ENCODE measurements at places on chromosomes 2 and 18.

DNA sequence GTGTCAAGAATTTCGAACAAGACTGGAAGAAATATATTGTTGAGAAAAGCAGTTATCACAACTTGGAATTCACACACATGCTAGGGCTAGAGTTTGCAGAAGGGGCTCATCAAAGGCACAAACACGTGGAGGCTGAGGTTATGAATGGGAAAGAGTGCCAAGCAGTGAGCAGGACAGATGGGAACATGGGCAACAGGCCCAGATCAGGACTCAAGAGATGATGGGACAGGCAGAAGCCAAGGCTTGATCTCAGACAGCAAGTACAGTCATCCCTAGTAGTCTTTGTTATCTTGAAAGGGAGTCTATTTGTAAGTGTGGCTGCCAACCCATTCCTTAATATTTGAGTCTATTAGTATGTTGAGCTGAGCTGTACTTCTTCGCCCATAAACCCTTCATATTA is 22.2 kb upstream of the EPC2 start:
- DNase-seq: no peak
- no peaks in the 10 kb centered on the region for H3K36me3 ChIP-seq
- H3K4me3 ChIP-seq: no peak overlapping the region
- no peaks in the 10 kb centered on the region for H3K27me3 ChIP-seq
- H3K27ac ChIP-seq: no peak overlapping the region
- H3K4me1 ChIP-seq: no peaks in the 10 kb centered on the region

DNA sequence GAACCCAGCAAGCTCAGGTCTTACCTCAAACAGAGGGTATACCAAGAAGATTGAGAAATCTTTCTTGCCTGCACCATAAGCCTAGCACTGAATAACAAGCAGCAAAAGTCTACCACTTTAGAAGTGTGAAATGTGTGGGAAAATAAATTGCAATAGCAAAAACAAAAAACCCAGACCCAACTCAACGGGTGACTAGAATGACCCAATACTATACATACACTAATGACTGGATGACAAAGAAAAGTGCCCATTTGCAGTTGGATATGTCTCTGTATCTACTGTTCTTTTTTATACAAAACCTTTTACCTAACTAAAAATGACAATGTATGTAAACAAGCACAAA is 950.6 kb downstream of the TRIB2 start:
- H3K36me3 ChIP-seq: no peaks in the 10 kb centered on the region
- no peaks in the 10 kb centered on the region for H3K4me1 ChIP-seq
- DNase-seq: no peak

- H3K36me3 ChIP-seq: no peaks in the 10 kb centered on the region
- H3K4me3 ChIP-seq: peak within 1 kb of the TSS; percentile 75
- H3K27ac ChIP-seq: peak within 1 kb of the TSS; percentile 79
- H3K27me3 ChIP-seq: no peaks in the 10 kb centered on the region
- DNase-seq: no peak
These were observed at the start of gene IMPA2 for GRCh38 chr18:11981192-11981542. IMPA2 (plus strand) TSS chr18:11981507; CDS start chr18:11981670, 163 bp downstream.

GRCh38 chr2:24874035-24874434 is 46.0 kb downstream of the ADCY3 start:
- no peak for DNase-seq
- no peaks in the 10 kb centered on the region for H3K4me1 ChIP-seq
- no peaks in the 10 kb centered on the region for H3K36me3 ChIP-seq

DNA sequence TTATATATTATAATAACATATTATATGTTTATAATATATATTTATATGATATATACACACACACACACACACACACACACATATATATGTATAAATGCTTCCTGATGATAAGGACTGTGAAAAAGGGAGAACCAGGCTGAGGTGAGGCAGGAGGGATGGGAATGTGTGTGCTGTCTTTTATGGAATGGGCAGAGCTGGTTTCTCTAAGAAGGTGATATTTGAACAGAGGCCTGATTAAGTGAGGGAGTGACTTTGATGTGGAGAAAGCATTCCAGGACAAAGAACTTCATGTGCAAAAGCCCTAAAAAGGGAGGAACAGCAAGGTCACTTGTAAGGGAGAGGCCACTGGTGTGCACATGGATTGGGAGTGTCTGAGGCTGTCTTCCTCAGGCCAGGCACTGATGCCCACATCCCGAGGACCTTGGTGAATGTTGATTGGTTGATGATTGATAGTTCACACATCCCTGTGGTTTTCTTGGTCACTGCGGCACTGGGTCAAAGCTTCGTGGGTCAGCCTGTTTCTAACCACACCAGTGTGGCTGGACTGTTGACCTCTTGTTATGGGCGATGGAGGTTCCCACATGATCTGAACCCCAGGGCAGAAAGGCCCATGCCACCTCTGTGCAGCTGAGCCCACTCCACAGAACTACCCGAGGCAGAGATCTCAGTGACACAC is 196.9 kb downstream of the MYCN start:
- no peak overlapping the region for H3K27ac ChIP-seq
- H3K27me3 ChIP-seq: no peaks in the 10 kb centered on the region
- H3K4me3 ChIP-seq: no peak overlapping the region
- H3K4me1 ChIP-seq: no peaks in the 10 kb centered on the region

DNA sequence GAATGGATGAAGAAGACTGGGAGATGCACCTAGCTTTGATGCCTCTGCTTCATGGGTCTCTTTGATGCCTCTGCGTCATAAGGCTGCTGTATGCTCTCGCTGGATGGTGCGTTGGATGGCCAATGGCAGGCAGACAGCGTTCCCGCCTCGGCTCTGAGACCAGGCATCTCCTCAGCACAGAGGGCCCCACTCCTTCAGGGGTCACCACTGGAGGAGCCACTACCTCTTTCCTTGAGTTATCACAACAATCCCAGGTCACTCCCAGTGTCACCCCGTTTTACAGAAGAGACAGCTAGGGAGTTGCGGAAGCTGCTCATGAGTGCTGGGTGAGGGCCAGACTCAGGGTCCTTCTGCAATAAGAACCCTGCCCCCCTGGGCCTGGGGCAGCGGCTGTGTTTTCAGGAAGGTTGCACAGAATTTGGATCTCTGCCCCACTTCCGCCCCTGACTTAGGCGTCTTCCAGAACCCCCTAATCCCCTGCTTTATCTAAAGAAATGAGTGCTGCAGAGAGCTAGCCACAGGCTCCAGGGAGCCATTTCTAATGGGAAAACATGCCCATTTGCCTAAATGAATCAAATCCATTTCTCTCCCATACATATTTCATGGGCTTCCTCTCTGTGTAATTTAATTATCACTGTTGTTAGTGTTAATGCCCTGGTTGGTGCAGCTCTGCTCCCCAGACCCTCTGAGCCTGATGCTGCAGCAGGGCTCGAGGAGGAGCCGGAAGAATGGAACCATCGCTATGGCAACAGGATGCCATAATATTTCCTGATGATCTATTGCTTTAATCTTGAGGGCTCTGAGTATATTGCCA is 131.8 kb upstream of the HS6ST1 start:
- peaks cover 3% of the 10 kb centered on the region for H3K27me3 ChIP-seq
- no peak overlapping the region for H3K27ac ChIP-seq
- H3K4me1 ChIP-seq: no peaks in the 10 kb centered on the region

GRCh38 chr2:148124271-148124670 is 103.4 kb downstream of the MBD5 start:
- no peak overlapping the region for H3K27ac ChIP-seq
- H3K4me3 ChIP-seq: no peak overlapping the region
- H3K36me3 ChIP-seq: no peaks in the 10 kb centered on the region
- H3K27me3 ChIP-seq: no peaks in the 10 kb centered on the region
- peaks cover 8% of the 10 kb centered on the region for H3K4me1 ChIP-seq

GRCh38 chr18:35128675-35129074 is 87.5 kb downstream of the MAPRE2 start:
- H3K27ac ChIP-seq: no peak overlapping the region
- no peaks in the 10 kb centered on the region for H3K36me3 ChIP-seq
- H3K27me3 ChIP-seq: no peaks in the 10 kb centered on the region
- no peak overlapping the region for H3K4me3 ChIP-seq
- H3K4me1 ChIP-seq: no peaks in the 10 kb centered on the region

DNA sequence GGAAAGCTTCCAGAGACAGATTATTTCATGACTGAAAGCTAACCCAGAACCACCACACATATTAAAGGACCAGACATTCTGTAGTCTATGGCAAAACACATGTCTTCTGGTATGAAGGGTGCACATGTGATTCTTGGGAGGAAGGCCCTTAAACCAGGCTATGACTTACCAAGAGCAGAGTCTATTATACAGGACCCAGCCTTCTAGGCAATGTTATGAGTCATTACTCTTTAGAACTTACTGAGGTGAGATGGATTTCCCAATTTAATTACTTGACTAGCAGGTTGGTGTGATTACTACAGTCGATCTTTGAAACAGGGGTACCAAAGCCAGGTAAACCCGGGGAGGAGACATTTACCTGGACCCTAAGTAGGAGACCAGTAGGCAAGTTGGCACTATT is 350.8 kb downstream of the TRIB2 start:
- H3K4me1 ChIP-seq: no peaks in the 10 kb centered on the region
- no peak overlapping the region for H3K27ac ChIP-seq
- H3K36me3 ChIP-seq: no peaks in the 10 kb centered on the region
- no peak for DNase-seq
- H3K27me3 ChIP-seq: no peaks in the 10 kb centered on the region
- no peak overlapping the region for H3K4me3 ChIP-seq

- no peak overlapping the region for H3K4me3 ChIP-seq
- peaks cover 46% of the 10 kb centered on the region for H3K36me3 ChIP-seq
- H3K4me1 ChIP-seq: 0 out of 2 replicates have a peak, but pooled peaks cover under 1% of the 10 kb centered on the region
- DNase-seq: no peak
- no peaks in the 10 kb centered on the region for H3K27me3 ChIP-seq
These were observed 83.4 kb downstream of the PXDN start for GRCh38 chr2:1660656-1661640.

GRCh38 chr2:102114290-102114721 is 28.2 kb upstream of the IL1R1 start:
- DNase-seq: no peak
- peaks cover 35% of the 10 kb centered on the region for H3K4me1 ChIP-seq
- no peak overlapping the region for H3K4me3 ChIP-seq
- no peaks in the 10 kb centered on the region for H3K27me3 ChIP-seq

- no peaks in the 10 kb centered on the region for H3K27me3 ChIP-seq
- DNase-seq: no peak
- no peaks in the 10 kb centered on the region for H3K36me3 ChIP-seq
- H3K27ac ChIP-seq: no peak overlapping the region
- no peak overlapping the region for H3K4me3 ChIP-seq
These were observed 599.3 kb upstream of the ZEB2 start for GRCh38 chr2:145119225-145119624.

GRCh38 chr2:26316845-26317244 is 29.1 kb upstream of the SELENOI start:
- no peak overlapping the region for H3K27ac ChIP-seq
- no peaks in the 10 kb centered on the region for H3K27me3 ChIP-seq
- H3K36me3 ChIP-seq: no peaks in the 10 kb centered on the region
- no peak overlapping the region for H3K4me3 ChIP-seq

- H3K4me1 ChIP-seq: peaks cover 19% of the 10 kb centered on the region
- no peaks in the 10 kb centered on the region for H3K27me3 ChIP-seq
- peaks cover 6% of the 10 kb centered on the region for H3K36me3 ChIP-seq
- peak; percentile 62 for DNase-seq
- H3K4me3 ChIP-seq: 0 out of 2 replicates have a peak overlapping the region, but pooled peaks have one; percentile 4
- no peak overlapping the region for H3K27ac ChIP-seq
These were observed 18.9 kb downstream of the PTPN18 start for GRCh38 chr2:130374587-130375290.

DNA sequence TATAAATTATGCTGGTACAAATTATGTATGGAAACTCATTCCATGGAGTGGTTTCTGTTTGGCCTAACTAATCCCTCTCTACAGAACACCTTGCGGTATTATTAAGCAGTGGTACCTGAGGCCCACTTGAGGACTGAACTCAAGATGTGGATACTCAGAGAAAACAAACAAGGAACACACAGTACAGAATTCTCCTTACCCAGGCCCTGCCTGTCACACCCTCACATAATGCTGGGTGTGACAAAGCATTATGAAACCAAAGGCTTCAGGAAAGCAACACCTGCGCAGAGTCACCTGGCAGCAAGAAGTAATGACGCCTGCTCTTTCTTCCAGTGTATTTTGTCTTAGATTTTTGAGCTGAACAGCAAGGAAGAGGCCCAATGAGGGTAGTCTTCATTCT is 264.7 kb downstream of the PAX3 start:
- no peak overlapping the region for H3K4me3 ChIP-seq
- no peak overlapping the region for H3K27ac ChIP-seq
- H3K27me3 ChIP-seq: peaks cover 6% of the 10 kb centered on the region
- no peak for DNase-seq

DNA sequence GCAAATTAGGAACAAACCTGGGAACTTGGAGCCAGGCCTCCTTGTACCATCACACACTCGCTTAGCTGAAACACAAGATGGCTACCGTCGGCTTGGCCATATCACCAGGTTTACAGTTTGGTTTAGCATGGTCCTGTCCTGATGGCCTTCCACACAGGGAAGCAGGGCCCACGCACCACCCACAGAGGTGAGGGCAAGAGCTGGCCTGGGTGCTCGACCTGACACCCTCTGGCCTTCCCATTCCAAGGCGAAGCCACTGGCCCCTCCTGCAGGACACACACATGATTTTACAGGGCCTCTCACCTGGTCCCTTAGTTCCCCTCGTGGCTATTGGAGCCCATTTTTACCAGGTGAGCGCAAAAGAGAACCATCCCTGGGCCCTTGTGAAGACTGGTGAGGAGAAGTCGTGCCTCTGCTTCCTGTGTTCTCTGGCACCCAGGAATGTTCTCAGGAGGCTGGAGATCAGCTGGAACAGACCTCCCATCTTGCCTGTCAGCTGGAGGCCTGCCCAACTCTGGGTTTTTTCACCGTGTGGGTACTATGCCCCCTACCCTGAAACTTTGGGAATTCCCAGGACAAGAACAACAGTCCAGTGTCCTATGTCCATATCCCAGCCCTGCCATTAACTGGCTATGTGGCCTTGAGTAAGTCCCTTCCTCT is 53.0 kb upstream of the FOSL2 start:
- H3K27ac ChIP-seq: no peak overlapping the region
- no peaks in the 10 kb centered on the region for H3K36me3 ChIP-seq
- peaks cover 41% of the 10 kb centered on the region for H3K4me1 ChIP-seq
- no peak overlapping the region for H3K4me3 ChIP-seq
- no peak for DNase-seq

- H3K4me1 ChIP-seq: peaks cover 12% of the 10 kb centered on the region
- DNase-seq: peak; percentile 65
- peak overlapping the region; percentile 92 for H3K4me3 ChIP-seq
- H3K36me3 ChIP-seq: 0 out of 2 replicates have a peak, but pooled peaks cover 3% of the 10 kb centered on the region
- peak overlapping the region; percentile 98 for H3K27ac ChIP-seq
These were observed 640 bp downstream of the SLC39A6 start for GRCh38 chr18:36128530-36128870.

DNA sequence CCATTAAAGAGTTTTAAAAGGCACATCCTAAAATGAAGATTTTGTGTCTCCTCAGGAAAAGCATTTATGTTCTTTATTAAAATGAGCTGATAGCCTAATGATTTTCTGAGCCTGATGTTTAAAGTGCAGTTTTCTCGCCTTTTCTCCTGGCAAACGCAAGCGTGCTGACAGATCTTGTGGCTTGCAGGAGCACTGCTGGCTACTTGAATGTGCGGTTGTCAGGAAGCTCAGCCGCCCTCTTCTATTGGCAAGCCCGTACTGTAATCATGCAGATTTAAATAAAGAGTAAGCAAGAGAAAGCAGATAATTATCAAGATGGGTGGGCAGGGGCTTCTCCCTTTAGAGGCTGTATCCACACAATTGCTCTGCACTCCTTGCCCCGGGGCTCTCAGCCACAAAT is 139.5 kb upstream of the SPHKAP start:
- no peaks in the 10 kb centered on the region for H3K36me3 ChIP-seq
- H3K4me1 ChIP-seq: no peaks in the 10 kb centered on the region
- H3K4me3 ChIP-seq: no peak overlapping the region
- H3K27ac ChIP-seq: no peak overlapping the region
